Activated CD8-positive, alpha-beta memory T cell treated with anti-CD3 and anti-CD28 coated beads, Interleukin-2, amount 10 ng/mL, durations not matched to agents 7 days and 5 days (primary cell): ENCODE measurements at places on chromosomes 3 and 15. TPM values are rescaled to one million over a fixed set of nuclear protein-coding genes. Genes with fewer than 3 reads are reported as not detected.

ITIH3 gene
- not detected for total RNA-seq

WDR49 gene
- total RNA-seq, result not detected

DNA sequence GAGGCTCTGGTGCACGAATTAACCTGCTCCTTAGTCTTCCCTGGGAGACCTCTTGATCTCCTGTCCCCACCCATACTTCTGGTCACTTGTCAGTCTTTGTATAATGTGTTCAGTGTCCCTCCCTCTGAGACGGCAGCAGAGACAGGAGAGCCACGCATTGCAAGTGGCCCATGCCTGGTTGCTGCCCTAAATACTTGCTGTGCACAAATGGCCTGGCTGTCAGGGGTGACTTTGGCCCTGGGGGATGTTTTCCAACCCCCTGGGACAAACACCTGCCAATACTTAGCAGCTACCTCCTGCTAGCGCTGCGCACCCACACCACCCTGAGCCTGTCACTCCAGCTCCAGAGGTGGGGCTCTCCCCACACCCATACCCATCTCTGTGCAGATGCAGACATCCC is 17.2 kb downstream of the KLF13 start:
- peaks cover 96% of the 10 kb centered on the region for H3K4me1 ChIP-seq
- peak overlapping the region; percentile 97 for H3K27ac ChIP-seq
- DNase-seq, result no peak
- H3K36me3 ChIP-seq, result peaks cover 33% of the 10 kb centered on the region

- peak; percentile 76 for DNase-seq
- H3K27ac ChIP-seq, result peak overlapping the region; percentile 95
- no peaks in the 10 kb centered on the region for H3K27me3 ChIP-seq
- peaks cover 42% of the 10 kb centered on the region for H3K4me1 ChIP-seq
Observed at GRCh38 chr15:41772720-41773331, 1.5 kb upstream of the MAPKBP1 start.

DNA sequence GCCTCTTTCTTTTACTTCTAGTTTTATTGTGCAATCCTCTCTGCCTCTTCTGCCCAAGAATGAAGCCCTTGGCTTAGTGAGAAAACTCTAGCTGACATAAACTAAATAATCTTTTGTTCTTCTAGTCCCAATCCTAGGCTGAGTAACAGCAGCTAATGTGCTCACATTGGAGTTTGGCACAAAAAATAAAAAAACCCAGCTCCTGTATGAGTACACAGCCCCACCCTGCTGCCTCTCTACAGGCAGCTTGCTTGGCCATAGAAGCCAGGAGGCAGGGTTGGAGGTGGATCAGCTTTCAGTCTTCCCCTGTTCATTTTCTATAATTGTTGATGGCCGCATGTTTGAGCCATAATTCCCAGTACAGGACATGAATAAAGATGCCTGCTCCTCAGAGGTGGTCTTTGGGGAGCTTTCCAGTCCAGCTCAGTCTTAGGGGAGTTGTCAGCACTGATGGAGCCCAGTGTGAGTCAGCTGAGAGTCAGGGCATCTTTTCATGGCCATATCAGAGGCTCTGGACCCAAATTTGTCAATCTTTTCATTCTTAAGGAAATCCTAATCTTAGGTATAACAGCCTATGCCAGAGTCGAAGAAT is 46.7 kb downstream of the RTP1 start:
- DNase-seq, result no peak
- H3K27ac ChIP-seq, result no peak overlapping the region
- no peak overlapping the region for H3K4me3 ChIP-seq
- no peaks in the 10 kb centered on the region for H3K36me3 ChIP-seq

DNA sequence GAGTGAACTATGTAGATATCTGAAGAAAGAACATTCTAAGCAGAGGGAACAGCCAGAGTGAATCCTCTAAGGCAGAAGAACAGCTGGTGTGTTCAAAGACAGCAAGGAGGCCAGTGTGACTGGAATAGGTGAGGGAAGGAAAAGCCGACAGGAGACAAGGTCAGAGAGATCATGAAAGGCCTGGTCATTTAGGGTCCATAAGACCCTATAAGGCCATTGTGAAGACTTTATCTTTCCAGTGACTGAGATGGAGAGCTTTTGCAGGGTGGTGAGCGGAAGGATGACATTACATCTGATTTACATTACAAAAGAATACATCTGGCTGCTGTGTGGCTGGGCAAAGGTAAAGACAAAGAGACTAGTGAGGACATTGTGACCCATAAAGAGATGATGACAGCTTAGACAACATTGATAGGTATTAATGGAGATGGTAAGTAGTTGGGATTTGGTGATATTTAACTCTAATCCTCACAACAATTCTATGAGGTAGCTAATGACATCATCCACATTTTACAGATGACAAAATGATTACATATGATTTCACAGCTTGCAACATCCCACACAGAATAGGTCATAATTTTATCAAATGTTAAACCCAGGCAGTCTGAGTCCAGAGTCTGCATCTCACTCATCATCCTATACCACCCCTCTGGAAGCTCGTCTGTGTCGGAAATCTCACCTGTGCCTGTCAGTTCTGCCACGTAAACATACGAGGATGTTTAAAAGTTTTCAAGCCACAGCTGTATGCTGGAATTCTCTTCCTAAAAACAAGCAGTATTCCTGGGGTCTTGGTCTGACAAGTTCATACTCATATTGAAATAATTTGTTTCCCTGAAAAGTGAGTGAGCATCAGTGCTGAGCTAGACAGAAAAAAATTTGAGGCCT is 70.2 kb upstream of the PIK3R4 start:
- H3K4me3 ChIP-seq, result no peak overlapping the region
- no peaks in the 10 kb centered on the region for H3K36me3 ChIP-seq
- H3K27ac ChIP-seq, result no peak overlapping the region
- H3K27me3 ChIP-seq, result peaks cover 25% of the 10 kb centered on the region
- no peak for DNase-seq

DNA sequence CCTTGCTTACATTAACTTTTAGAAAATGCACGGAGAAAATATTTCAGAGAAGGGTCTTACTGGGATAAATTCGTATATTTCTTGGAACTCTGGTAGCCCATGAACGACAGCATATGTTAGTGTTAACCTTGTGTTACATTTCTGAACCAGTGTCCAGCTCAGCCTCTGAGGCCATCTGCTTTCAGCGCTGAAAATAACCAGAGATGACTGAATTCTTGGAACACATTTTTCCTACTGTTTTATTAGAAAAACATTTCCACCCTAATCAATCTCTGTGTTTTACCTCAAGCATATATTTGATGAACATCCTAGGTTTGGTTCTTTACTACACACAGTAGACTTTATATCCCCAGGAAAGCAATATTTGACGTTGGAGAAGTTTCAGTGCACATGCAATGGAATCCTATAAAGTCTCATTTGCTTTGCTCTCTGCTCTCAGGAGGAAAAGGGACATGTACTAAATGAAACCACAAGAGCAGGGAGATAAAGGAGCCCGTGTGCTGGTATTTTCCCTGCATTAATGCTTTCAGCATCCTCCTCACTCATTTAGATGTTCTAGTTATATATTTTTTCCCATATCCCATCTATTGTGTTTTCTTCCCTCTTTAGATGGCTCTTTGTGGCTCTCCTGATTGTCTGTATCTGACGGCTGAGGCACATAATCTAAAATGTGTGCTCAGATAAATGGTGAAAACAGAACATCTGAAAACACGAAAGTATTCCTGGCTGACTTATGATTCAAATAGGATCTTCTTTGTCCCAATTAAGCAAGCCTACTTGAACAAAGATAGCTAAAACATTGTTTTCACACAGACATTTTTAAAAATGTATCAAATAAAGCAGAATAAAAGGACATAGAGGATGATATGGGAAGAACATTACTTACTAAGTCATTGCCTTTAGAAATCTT is 151.7 kb upstream of the KCNMB2 start:
- no peak for DNase-seq
- peaks cover 10% of the 10 kb centered on the region for H3K27me3 ChIP-seq
- H3K4me1 ChIP-seq, result peaks cover 9% of the 10 kb centered on the region
- H3K36me3 ChIP-seq, result no peaks in the 10 kb centered on the region
- no peak overlapping the region for H3K4me3 ChIP-seq

DNA sequence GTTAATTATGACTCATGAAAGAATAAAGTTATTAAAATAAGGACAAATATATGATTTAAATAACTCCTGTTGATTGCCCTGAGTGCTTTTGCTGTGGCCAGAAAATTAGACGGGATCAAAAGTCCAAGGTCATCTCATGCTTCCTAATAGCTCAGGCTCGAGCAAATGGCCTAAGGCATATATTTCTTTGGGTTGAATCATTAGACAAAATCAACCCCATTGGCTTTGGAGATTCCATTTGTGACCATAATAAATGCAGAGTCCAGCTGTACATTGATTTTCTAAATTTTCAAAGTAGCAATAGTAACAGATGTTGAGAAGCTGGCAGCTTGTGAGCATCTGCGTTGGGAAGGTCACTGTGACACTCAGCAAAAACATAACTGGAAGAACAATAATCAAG is 464.5 kb upstream of the TGFBR2 start:
- H3K4me3 ChIP-seq, result no peak overlapping the region
- DNase-seq, result no peak
- H3K4me1 ChIP-seq, result no peaks in the 10 kb centered on the region
- H3K27ac ChIP-seq, result no peak overlapping the region
- H3K27me3 ChIP-seq, result no peaks in the 10 kb centered on the region

DNA sequence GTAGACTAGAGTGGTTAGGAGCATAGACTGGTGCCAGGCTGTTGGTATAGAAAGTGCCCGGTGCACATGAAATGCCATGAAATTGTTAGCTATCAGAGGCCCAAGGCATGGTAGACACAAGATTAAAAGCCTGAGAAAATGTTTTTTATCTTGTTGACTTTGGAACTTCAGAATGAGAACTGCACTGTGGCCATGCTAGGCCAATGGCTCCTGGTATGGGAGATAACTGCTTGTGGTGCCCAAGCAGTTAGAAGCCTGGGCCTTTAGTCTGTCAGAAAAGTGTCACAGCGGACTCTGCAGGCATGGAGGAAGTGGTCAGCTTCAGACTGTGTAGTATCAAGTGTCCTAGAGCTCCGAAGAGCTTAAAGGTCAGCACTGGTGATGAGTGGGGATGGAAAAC is 11.9 kb downstream of the FYCO1 start:
- H3K27me3 ChIP-seq, result no peaks in the 10 kb centered on the region
- H3K36me3 ChIP-seq, result peaks cover 65% of the 10 kb centered on the region
- no peak overlapping the region for H3K27ac ChIP-seq
- DNase-seq, result no peak
- H3K4me3 ChIP-seq, result no peak overlapping the region

GRCh38 chr3:191372122-191372521 is 41.8 kb upstream of the UTS2B start:
- no peak overlapping the region for H3K4me3 ChIP-seq
- no peak overlapping the region for H3K27ac ChIP-seq
- H3K4me1 ChIP-seq, result peaks cover 2% of the 10 kb centered on the region
- H3K27me3 ChIP-seq, result no peaks in the 10 kb centered on the region

GRCh38 chr3:152192936-152193672 is 75.6 kb upstream of the MBNL1 start:
- H3K4me1 ChIP-seq, result peaks cover 80% of the 10 kb centered on the region
- DNase-seq, result no peak
- peak overlapping the region; percentile 99 for H3K27ac ChIP-seq
- H3K4me3 ChIP-seq, result peak overlapping the region; percentile 77
- peaks cover 1% of the 10 kb centered on the region for H3K36me3 ChIP-seq
- no peaks in the 10 kb centered on the region for H3K27me3 ChIP-seq

GRCh38 chr3:140472306-140473020 is 205.4 kb upstream of the TRIM42 start:
- DNase-seq, result no peak
- H3K4me3 ChIP-seq, result no peak overlapping the region
- H3K27me3 ChIP-seq, result peaks cover 3% of the 10 kb centered on the region
- no peaks in the 10 kb centered on the region for H3K36me3 ChIP-seq

- DNase-seq, result no peak
- H3K4me1 ChIP-seq, result peaks cover 13% of the 10 kb centered on the region
- H3K27me3 ChIP-seq, result no peaks in the 10 kb centered on the region
- peak overlapping the region; percentile 35 for H3K4me3 ChIP-seq
- no peak overlapping the region for H3K27ac ChIP-seq
Observed at GRCh38 chr3:143363276-143363675, 243.7 kb downstream of the CHST2 start.

GRCh38 chr15:65249641-65250040 is 37.0 kb downstream of the PARP16 start:
- DNase-seq, result peak; percentile 45
- peaks cover 5% of the 10 kb centered on the region for H3K4me1 ChIP-seq
- H3K36me3 ChIP-seq, result peaks cover 5% of the 10 kb centered on the region

GRCh38 chr3:152623286-152623911 is 211.5 kb upstream of the P2RY1 start:
- H3K36me3 ChIP-seq, result no peaks in the 10 kb centered on the region
- no peak for DNase-seq
- peaks cover 10% of the 10 kb centered on the region for H3K27me3 ChIP-seq
- H3K27ac ChIP-seq, result no peak overlapping the region

- H3K27me3 ChIP-seq, result no peaks in the 10 kb centered on the region
- no peak for DNase-seq
- H3K36me3 ChIP-seq, result peaks cover 25% of the 10 kb centered on the region
- peaks cover 58% of the 10 kb centered on the region for H3K4me1 ChIP-seq
- H3K27ac ChIP-seq, result peak overlapping the region; percentile 43
- peak overlapping the region; percentile 73 for H3K4me3 ChIP-seq
Observed at GRCh38 chr15:81002331-81003096, 1.8 kb downstream of the TLNRD1 start.

GRCh38 chr3:45719655-45720487 is 30.7 kb downstream of the SACM1L start:
- no peak for DNase-seq
- H3K36me3 ChIP-seq, result peaks cover 46% of the 10 kb centered on the region
- peaks cover 1% of the 10 kb centered on the region for H3K4me1 ChIP-seq
- H3K4me3 ChIP-seq, result no peak overlapping the region
- no peak overlapping the region for H3K27ac ChIP-seq

DNA sequence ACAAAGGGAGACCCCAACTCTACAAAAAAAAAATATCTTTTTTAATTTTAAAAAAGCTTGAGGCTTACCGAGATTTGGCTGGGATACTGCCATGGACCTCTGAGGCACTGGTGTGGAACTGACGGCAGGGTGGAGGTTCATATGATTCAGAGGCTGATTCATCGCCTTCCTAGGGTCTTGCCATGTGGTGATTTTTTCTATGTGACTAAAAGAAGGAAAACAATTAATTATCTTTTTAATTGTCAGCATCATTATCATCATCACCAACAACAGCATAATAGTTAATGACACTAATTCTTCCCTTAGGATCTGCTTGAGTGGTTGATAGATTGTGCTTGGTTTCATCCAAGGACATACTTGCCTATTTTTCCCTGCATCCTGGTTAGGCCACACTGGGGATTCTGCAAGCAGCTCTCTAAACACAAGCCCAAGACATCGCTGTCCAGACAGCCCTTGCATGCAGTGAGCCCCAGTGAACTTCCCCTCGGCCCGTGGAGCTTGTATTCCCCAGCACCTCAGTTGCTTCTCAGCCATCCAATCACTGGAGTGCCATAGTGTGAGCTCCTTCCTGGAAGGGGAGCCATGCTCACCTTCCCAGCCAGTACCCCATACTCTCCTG is 84.9 kb downstream of the WWTR1 start:
- no peaks in the 10 kb centered on the region for H3K27me3 ChIP-seq
- DNase-seq, result no peak
- H3K4me1 ChIP-seq, result peaks cover 37% of the 10 kb centered on the region
- H3K4me3 ChIP-seq, result no peak overlapping the region
- no peak overlapping the region for H3K27ac ChIP-seq
- H3K36me3 ChIP-seq, result peaks cover 5% of the 10 kb centered on the region

GRCh38 chr3:8756671-8757070 is 12.7 kb downstream of the OXTR start:
- no peak overlapping the region for H3K27ac ChIP-seq
- H3K4me3 ChIP-seq, result no peak overlapping the region
- no peaks in the 10 kb centered on the region for H3K4me1 ChIP-seq
- peaks cover 7% of the 10 kb centered on the region for H3K27me3 ChIP-seq
- no peak for DNase-seq

GRCh38 chr3:8972639-8973038 is 9.4 kb upstream of the RAD18 start:
- no peak for DNase-seq
- no peaks in the 10 kb centered on the region for H3K36me3 ChIP-seq
- H3K4me1 ChIP-seq, result peaks cover 4% of the 10 kb centered on the region
